Uterus (tissue), 4 donors: ENCODE measurements at places on chromosomes 12 and 14.
A peak's percentile ranks its signal among the peaks of the same experiment; 100 is the strongest.

- DNase-seq, result no peak
These were observed 46.5 kb downstream of the ST8SIA1 start for GRCh38 chr12:22287776-22288621.

- no peak for DNase-seq
These were observed 11.4 kb upstream of the CYP46A1 start for GRCh38 chr14:99672506-99673304.

- no peak for DNase-seq
These were observed 6.7 kb downstream of the HSD17B6 start for GRCh38 chr12:56769868-56770267.

GRCh38 chr12:118237052-118237665 lies 101.2 kb downstream of the PEBP1 start:
- DNase-seq, result no peak

GRCh38 chr14:74596741-74597450 lies 15.1 kb downstream of the LTBP2 start:
- peak; percentile 89 for DNase-seq

DNA sequence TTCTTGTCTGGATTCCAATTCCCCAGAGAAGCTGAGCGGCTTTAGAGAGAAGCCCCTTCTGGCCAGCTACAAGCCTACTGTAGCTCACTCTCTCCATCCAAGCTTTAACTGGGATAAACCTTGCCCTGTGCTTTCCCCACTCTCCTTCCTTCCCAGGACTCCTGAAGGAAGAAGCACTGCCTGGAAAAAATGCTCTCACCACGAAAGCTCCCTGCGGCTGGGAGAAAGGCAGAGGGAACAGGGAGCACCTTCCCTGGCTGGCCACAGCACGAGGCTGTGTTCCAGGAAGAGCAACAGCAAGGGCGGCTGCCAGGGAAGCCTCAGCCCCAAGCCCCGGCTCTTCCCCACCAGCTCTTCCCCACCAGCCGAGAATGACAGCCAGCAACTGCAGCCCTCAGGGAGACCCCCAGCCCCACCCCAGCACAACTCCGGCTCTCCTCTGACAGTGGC lies 40.8 kb upstream of the PNMA1 start:
- DNase-seq, result peak; percentile 74

GRCh38 chr12:119870457-119870856 lies 6.7 kb downstream of the CIT start:
- DNase-seq, result no peak

DNA sequence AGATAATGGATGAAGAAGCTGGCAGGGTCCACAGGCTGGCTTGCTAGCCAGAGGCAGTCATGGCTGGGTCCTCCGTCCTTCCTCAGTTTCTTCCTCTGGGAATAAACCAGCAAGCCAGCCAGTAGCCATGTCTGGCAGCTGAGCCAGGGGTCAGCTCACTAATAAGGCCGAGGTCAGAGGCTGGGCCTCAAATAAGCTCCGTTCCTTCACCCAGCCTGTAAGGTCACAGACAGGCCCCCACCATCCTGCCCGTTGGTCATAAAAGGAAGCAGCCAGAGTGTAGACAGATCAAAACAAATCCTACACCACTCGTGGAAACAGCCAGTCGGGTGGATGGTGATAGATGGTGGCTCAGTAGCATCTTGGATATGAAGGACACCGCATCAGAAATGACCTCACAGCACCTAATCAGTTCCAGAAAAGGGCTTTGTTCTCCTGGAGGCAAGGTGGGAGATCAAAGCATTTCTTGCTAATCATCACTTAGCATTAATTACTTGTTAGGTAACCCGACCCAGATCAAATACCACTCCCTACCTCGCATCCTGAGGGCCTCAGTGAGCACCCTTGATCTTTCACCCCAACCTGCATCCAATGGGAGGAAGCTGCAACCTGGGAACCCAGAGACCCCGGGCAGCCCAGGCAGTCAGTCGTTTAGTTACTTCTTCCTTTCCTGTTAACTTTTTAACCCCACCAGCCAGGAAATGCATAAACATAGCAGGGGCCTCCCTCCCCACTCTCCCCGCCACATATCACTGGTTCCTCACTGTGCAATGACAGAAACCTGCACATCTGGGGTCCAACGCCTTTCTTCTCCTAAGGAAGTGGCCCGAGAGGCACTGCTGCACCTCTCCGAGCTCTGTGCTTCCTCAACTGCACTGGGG lies 90.2 kb downstream of the KDM2B start:
- DNase-seq, result no peak

GRCh38 chr12:75881920-75882319 lies 149.7 kb downstream of the PHLDA1 start:
- DNase-seq, result no peak
